ENCODE measurements at places on chromosomes 5 and 9.

DNA sequence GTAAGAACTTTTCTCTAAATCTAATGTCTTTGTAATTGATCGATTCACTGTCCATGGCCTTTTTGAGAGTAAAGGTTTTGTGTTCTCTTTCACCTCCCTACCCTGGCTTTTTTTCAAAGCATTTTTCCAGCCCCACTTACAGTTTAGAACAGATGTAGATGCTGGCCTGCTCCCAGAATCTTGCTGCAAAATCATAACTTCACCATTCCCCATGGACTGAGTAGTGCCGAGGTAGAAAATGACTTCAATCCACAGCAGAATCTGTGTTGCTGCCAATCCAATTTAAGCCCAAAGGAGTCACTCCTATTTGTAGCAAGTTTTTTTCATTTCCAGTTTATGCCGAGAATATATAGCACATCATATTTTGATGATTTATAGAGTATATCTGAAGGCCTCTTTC, 46.5 kb upstream of the CEMIP2 start:
- no peak for DNase-seq

- DNase-seq, result no peak
These were observed 153.9 kb downstream of the SMC2 start for GRCh38 chr9:104247899-104248460.

GRCh38 chr9:87167161-87167560, 219.9 kb upstream of the GAS1 start:
- DNase-seq, result no peak

DNA sequence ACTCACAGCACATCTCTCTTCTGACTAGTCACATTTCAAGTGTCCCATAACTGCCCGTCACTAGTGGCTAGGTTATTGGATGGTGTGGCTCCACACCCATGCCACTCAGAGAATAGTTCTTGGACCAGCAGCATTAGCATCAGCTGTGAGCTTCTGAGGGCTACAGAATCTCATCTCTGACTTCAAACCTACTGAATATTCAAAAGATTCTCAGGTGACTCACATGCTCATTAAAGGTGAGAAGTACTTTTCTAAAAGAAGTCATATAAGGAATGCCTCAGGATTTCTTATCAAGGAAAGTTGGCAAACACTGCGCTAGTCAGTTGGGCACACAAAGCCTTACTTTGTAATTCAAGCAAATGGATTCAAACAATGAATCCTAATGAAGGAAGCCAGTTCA, 305.0 kb upstream of the CDH12 start:
- DNase-seq, result no peak

DNA sequence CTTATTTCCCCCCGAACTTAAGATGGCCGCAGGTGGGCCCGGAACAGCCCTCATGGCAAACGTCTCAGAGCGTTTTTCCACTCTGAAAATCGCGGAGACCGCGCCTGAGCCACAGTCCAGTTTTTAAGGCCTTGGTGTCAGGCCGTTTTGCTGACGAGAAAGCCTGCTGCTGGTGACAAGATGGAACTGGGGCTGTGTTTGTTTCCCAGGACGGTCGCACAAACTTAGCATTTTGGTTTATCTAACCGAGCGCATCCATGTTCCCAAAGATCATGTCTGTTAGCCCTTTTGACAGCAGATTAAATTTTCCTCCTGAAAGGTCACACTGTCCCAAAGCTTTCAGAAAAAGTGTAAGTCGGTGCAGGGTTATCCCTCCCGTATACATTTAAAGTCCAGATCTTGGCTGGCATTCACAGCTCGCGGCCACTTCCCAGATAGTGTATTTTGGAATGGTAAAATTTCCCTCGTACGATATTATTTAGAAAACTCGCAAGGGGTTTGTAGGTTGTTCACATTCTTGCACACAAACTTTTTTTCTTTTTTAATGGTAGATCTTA, 812 bp downstream of the SREK1 start:
- DNase-seq, result peak; percentile 83

DNA sequence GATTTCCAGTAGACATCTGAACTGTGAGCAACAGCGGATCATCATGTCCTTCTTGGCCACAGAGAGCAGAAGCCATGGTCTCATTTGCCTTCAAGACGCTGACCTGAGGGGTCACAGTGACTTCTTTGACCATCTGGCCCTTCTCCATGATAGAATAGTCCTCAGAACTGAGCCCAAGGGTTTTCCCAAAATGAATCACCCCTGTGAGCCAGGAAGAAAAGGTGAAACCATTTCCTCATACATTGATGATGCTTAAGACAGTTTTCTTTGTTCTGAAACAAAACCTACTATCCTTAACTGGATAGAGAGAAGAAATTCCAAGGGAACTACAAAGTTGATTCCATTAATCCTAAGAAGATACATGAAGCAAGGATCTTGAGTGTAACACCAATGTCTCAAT, 503.9 kb downstream of the CTNND2 start:
- DNase-seq, result no peak

- DNase-seq, result peak; percentile 68
These were observed 39.8 kb upstream of the RANBP6 start for GRCh38 chr9:6055216-6055615.

- no peak for DNase-seq
These were observed 18.6 kb upstream of the TJP2 start for GRCh38 chr9:69155341-69156030.

- DNase-seq, result no peak
These were observed 129.7 kb upstream of the MAP3K1 start for GRCh38 chr5:56685503-56686217.

DNA sequence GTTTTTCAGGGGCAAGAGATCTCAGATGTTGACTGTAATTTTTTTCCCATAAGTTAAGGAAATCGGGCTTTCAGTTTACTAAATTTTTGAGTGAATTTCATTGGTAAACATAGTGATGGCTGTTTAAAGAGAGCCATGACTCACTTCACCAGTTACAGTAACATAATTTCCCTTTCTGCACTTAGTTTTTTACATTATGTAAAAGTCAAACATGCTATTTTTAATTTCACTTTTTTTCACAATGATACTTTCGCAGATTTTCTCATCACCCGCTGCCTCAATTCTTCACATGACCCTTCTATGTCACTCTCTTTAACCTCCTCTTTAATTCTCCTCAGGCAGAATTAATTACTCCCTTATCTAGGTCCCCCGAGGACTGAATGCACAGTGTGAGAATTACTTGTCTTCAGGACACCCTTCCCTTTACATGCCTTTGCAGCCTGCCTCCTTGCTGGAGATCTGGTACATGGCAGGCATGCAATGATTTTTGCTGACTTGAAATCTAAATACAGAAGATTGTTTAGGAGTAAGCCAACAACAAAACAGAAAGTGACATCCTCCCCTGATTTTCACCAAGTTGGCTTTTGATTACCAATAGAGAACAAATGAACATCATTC, 217.5 kb upstream of the S1PR3 start:
- DNase-seq, result no peak

DNA sequence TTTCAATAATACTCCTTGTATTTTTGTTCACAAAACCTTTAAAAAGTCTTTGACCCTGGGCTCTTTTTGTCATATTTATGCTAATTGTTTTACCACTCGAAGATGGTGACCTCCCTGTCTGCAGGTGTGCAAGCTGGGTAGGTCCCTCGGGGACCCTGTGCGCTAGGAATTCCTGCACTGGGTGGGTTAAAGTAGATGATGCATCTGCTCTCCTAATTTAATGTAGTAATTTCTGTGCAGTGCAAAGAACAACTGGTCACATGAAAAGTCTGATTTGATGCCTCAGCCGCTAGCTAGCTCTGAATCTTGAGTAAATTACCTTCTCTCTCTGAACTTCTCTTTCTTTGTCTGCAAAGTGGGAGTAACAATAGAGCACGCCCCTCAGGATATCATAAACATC, 139.1 kb upstream of the OTULINL start:
- DNase-seq, result no peak

- no peak for DNase-seq
These were observed 185.9 kb upstream of the PANK3 start for GRCh38 chr5:168765086-168765550.

- no peak for DNase-seq
These were observed 211.3 kb downstream of the DCP2 start for GRCh38 chr5:113187906-113188305.

GRCh38 chr9:108784998-108785397, 70.8 kb downstream of the ACTL7B start:
- no peak for DNase-seq

- DNase-seq, result no peak
These were observed 395.2 kb upstream of the IRX4 start for GRCh38 chr5:2277886-2278285.

DNA sequence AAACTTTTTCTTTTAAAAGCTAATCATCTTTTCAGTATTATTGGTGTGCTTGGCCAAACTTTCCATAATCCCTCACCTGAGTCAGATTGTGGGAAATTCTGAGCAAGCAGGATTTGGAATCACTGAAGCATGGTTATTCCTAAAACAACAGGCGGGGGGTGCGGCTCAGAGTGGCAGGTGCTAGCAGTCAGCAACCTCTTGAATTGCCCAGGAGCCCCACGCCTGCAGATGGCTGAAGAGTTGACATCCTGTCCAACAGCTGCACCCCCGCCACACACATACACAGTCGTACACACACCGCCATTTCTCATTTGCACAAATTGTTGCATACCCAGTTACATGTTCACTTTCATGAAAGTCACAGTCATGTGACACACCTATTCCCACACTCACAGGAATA, 96.6 kb downstream of the LHX2 start:
- no peak for DNase-seq

GRCh38 chr9:6449645-6450044, 36.6 kb downstream of the UHRF2 start:
- DNase-seq, result no peak

- DNase-seq, result no peak
These were observed 91.9 kb upstream of the PPP1R2B start for GRCh38 chr5:156758011-156758791.

DNA sequence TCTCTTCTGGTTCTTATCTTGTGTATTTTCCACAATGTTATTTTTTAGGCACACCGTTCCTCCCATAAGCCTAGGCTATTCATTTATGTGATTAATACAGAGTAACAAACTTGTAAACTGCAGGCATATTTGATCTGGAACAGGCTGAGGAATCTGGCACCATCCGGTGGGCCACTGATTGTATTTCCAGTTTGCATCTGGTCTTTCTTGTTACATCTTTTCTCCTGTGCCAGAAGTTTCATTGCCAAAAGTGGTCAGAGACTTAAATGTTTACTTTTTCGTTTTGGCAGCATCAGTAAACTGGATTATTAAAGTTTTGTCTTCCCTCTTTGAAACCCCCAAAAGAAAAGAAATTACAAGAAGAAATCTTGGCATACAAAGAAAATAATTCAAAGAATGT, 17.9 kb upstream of the ZCCHC7 start:
- DNase-seq, result no peak

DNA sequence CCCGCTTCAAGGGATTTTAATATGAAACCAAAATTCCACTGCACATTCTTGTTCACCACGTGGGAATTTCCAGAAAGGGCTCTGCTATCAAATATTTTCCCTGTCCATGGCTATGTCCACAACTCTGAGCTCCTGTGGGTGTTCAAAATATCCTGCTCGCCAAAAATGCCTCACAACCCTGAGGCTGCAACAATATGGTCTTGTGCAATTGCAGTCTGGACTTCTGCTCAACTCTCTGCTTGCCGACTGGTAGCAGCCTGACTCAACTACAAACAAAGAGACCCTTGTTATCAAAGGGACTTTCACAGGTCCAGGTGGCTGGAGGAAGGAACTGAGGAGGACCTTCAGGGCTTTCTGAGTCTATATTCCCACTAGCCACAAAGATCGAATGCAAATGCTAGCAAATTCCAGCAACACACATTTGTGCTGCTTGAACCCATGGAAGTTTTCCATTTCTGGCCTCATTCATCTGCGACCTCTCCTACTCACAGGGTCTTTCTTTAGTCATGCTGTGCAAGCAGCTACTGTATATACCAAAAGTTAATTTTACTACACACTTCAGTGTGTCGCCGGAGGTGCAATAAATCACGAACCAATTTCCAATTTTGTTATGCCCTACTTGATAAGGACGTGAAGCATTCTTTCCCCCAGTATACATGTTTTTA, 169.2 kb upstream of the SLC30A5 start:
- DNase-seq, result no peak

- peak; percentile 37 for DNase-seq
These were observed 137.8 kb upstream of the ANKH start for GRCh38 chr5:15009420-15009819.

DNA sequence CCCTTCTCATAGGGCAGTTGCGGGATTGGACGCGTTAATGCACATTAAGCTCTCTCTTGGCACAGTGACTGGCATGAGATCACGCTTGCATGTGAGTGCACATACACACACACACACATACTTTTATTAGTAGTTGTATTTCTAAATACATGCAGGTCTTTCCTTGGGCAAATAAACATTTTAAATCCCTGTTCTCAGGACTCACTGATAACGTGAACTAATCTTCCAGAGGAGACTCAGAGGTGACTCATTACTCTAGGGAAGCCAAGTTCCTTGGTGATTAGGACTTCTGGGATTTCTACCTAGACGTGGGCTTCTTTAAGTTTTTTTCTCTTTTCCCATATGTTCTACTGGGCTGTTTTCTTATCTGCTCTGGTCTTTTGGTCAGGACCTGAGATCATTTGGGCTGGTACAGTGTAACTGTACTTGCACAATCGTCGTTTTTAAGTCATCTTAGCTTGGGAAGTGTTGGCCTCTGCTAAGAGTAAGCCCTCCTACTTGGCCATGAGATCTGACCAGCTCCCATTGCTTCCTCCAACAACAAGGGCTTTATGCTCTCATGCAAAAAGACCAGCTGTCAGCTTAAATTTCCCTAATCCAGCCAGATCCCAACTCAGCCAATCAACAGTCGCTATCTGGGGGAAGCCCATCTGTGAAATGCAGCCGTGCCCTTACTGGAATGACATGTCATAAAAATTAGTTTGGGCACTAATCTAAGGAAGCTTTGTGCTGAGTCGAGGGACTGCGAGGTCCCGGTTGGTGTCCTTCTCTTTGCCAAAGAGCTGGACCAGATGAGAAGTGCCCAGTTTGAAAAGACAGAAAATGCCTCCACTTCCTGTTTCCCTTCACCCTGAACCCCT, 176.4 kb upstream of the ANKRD55 start:
- no peak for DNase-seq

DNA sequence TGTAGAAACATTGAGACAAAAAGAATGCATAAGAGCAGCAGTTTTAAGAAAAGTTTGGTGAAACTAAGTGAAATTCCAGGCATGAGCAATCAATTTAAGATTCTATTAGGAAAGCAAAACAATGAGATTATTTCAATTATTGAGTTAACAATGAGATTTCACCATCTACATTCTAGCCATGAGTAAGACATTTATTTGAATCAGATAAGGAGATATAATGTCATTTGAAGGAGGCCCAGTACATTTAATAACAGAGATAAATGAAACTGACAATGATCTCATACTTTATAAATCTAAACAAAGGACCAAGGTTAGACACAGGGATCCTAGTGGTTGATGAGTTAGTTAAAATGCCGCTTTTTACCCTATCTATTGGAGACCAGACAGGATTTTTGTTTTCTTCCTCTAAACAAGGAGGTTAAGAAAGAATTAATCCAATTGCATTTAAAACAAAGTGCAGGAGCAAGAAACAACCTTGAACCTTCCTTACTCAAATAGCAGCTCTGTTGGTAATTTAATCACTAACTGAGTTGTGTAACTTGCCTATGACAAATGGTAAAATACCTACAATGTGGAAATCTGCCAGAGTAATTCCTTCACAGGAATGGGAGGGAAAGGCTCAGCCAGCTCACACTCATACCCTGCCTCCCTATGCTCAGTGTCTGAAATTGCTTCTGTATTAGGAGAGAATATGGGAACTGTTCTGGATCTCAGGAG, 103.5 kb upstream of the NR3C1 start:
- DNase-seq, result no peak

GRCh38 chr9:81814794-81815464, 113.3 kb upstream of the SPATA31D4 start:
- no peak for DNase-seq

- DNase-seq, result no peak
These were observed 14.2 kb downstream of the AHRR start for GRCh38 chr5:335740-336038.

Measured in renal pelvis (tissue), 12 donors.